ENCODE measurements at places on chromosomes 1 and 21.

DNA sequence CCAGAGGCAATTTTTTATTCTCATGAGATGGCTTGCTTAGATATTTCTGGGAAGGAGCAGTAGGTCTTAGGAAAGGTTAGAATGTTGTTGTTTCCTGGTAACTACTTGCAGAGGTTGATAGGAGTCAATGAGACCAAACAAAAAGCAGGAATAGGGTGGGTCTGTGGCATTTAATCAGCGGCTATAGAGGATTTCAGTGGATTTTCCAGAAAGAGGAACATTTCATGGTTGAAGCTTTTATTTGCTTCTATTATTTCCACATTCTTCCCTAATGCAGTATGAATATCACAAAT lies 111.3 kb upstream of the PALMD start:
- DNase-seq: no peak

DNA sequence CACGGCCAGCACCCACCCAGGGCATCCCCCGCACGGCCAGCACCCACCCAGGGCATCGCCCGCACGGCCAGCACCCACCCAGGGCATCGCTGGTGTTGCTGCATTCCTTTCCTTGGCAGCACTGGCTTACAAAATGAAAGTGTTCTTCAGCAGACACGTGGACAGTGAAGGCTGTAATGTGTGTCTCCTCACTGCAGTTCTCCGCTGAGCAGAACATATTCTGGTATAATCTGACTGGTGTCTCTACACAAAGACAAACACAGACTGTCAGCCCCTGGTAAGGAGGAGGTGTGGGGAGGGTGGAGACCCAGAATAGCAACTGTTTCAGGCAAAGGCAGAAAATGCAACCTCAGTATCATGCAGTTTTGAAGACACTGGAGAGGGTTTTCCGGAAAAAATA lies 7.3 kb downstream of the LYPD8 start:
- no peak for DNase-seq

- no peak for DNase-seq
Observed at GRCh38 chr1:21069549-21069948, 107.1 kb downstream of the EIF4G3 start.

GRCh38 chr21:40668555-40669275 lies 178.2 kb downstream of the DSCAM start:
- no peak for DNase-seq

- no peak for DNase-seq
Observed at GRCh38 chr1:213994888-213995287, 7.1 kb downstream of the PROX1 start.

- DNase-seq: peak; percentile 20
Observed at GRCh38 chr1:101567582-101568189, 330.9 kb downstream of the S1PR1 start.

DNA sequence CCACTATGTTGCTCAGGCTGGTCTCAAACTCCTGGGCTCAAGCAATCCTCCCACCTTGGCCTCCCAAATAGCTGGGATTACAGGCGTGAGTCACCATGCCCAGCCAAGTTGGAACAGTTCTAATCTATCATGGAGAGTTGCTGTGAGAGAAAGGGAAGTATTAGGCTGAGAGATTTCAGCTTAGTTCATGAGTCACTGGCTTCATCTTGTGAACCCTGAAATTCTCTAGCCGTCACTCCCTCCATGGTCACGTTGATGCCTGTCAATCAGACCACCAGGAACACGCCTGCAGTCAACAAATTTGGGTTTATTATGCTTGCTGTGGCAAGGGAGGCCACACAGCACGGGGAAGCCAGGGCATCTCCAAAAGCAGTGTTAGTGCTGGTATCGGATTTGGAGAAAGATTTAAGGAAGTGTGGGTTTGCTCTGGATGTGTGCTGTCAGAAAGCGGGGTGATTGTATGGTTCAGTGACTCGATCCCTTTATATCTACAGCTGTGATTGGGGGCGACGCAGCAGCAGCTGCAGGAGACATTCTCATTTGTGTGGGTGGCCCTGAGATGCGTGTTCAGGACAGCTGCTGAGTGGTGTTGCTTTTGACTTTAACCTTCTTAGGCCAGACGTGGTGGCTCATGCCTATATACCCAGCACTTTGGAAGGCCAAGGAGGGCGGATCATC lies 18.7 kb downstream of the UQCRHL start:
- no peak for DNase-seq

DNA sequence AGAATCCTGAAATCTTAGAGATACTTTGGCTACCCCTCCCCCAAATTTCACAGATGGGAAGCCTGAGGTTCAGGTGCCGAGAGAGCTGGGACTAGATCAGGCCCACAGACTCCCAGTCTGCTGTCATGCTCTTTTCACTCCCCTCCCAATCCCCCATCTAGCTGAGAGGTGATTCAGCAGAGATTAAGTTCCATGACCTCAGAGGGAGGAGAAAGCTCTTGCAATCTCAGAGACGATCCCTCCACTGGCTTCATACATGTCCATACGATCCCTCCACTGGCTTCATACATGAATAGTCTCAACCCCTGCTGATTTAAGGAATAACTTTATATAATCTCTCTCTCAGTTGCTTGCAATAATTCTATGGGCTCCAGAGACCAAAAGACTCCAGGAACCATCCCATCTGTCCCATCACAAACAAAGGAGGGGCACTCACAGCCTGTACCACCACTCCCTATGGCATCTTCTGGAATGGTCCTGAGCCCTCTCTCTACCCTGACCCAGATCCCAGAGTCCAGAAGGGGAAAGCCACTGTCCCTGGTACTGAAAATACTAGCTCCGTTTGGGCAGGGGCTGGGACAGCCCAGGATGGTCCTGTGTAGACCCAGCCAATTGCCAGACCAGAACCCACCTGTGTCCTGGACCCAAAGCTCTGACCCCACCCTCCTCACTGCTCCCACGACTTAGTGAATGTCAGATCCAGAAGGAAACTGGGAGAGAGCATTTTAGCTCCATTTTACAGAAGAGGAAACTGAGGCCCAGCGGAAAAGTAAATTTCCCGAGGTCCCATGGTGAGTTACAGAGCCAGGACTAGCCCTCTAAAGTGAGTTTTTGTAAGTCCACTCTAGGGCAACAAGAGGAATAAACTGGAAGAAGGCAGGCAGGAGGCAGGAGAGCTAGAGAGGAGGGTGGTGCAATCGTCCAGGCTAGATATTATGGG lies 27.1 kb downstream of the RIMS3 start:
- DNase-seq: no peak

GRCh38 chr1:115210302-115210711 lies 121.0 kb upstream of the TSPAN2 start:
- DNase-seq: no peak

GRCh38 chr21:15425049-15425448 lies 304.7 kb upstream of the USP25 start:
- no peak for DNase-seq

DNA sequence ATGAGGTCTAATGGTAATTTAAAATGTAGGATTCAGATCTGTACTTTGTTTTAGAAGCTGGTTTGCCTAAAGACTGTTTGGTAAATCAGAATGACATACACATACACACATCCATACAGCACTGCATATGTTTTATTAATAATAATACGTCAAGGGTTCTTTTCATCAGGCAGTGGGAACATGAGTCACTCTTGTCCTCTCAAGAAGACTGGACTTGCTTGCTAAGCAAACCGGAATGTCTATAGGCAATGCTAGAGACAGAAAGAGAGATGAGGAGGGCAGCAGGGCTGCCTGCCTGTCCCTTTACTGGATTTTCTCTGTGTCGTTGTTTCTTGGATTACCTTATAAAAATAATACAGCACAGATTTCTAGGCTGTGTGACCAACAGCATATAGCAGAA lies 119.1 kb upstream of the GALNT2 start:
- DNase-seq: no peak

GRCh38 chr1:17594690-17595601 lies 55.4 kb downstream of the ARHGEF10L start:
- no peak for DNase-seq

GRCh38 chr1:212752934-212753497 lies 38.6 kb downstream of the NSL1 start:
- DNase-seq: no peak

GRCh38 chr1:180247061-180247460 lies 17.0 kb downstream of the LHX4 start:
- no peak for DNase-seq

- no peak for DNase-seq
Observed at GRCh38 chr1:187042538-187042937, 213.8 kb downstream of the PLA2G4A start.

- no peak for DNase-seq
Observed at GRCh38 chr1:181390410-181391077, 92.8 kb upstream of the CACNA1E start.

DNA sequence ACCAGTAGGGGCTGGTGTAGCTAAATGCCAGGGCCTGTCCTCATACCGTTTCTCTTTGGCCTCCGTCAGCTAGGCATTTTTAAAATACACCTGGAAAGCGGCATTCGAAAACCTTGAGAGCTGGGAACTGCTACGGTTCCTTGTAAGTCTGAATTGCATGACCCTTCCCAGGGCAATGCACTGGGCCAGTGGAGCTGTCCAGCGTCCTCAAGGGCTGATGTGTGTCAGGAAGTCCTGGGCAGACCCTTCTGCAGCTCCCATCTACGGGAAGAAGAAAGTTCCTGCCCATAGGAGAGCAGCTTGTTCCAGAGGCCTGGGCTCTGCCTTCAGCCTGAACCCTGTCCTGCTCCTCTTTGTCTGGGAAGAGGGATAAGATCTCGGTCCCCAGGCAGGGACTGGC lies 34.1 kb downstream of the UBASH3A start:
- DNase-seq: no peak

GRCh38 chr1:232472485-232473041 lies 157.4 kb downstream of the SIPA1L2 start:
- DNase-seq: no peak

DNA sequence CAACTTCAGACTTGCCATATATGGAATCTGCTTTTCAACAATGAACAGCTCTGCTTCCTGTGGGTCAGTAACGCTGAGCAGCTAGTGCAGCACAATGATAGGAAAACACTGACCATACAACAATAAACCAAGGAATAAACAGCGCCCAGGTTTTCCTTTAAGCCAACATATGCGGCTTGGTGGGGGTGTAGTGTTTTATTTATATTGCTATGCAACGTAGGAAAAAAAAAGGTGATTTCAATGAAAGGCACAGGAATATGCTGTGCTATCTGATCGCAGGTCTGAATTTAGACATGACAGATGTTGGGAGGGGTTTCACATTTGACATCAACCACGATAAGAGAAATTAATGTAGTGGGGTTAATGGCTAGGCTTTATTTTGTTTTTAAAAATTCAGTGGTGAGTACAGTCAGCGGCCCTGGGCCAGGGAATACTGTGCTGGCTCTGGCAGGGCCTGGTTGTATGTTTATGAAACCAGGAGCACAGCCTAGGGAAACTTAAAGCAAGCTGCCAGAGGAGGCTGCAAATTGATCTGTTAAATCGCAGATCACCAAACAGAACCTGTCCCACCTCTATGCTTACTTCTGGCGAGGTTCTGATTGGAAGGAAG lies 4.3 kb downstream of the TSPAN2 start:
- DNase-seq: no peak

GRCh38 chr1:230288641-230289349 lies 137.3 kb downstream of the PGBD5 start:
- DNase-seq: no peak

- DNase-seq: no peak
Observed at GRCh38 chr1:83682132-83682531, 316.8 kb downstream of the TTLL7 start.

GRCh38 chr1:24060482-24060881 lies 51.5 kb downstream of the MYOM3 start:
- no peak for DNase-seq
